ENCODE measurements at places on chromosomes 16 and 17.

DNA sequence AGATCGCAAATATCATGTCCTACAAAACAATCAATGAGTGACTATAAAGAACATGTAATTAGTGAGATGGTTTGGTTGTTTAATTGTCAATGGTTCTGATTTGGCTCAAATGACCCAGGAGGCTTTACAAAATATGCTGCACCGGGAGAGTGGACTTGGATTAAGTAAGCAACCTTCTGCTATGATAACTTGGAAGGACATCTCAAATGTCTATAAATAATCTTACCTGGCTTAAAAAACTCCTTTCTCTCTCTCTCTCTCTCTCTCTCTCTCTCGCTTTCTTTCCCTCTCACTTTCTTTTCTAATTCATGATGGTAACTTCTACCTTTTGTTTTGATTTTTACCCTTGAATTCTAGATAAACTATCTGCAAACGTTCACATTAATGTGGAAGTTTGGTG, 14.2 kb downstream of the KCNJ2 start:
- DNase-seq: no peak

DNA sequence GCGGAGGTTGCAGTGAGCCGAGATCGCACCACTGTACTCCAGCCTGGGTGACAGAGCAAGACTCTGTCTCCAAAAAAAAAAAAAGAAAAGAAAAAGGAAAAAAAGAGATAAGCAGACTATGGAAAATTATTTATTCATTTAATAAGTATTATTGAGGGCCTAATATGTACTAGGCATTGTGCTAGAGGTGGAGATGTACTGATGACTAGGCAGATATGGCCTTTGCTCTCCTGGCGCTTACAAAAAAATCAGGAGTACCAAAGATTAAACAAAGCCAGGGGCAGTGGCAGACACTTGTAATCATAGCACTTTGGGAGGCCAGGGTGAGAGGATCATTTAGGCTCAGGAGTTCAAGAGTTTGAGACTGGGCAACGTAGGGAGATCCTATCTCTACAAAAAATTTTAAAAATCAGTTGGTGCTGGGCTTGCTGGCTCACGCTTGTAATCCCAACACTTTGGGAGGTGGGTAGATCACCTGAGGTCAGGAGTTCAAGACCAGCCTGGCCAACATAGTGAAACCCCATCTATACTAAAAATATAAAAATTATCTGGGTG, 10.4 kb upstream of the TNRC6A start:
- DNase-seq: no peak

GRCh38 chr17:55437159-55437605, 15.5 kb upstream of the MMD start:
- no peak for DNase-seq

- peak; percentile 34 for DNase-seq
Measured at GRCh38 chr17:42050393-42051012, at the start of gene C17orf113. C17orf113 (minus strand) TSS chr17:42050601; CDS start chr17:42043376, 7,225 bp downstream.

DNA sequence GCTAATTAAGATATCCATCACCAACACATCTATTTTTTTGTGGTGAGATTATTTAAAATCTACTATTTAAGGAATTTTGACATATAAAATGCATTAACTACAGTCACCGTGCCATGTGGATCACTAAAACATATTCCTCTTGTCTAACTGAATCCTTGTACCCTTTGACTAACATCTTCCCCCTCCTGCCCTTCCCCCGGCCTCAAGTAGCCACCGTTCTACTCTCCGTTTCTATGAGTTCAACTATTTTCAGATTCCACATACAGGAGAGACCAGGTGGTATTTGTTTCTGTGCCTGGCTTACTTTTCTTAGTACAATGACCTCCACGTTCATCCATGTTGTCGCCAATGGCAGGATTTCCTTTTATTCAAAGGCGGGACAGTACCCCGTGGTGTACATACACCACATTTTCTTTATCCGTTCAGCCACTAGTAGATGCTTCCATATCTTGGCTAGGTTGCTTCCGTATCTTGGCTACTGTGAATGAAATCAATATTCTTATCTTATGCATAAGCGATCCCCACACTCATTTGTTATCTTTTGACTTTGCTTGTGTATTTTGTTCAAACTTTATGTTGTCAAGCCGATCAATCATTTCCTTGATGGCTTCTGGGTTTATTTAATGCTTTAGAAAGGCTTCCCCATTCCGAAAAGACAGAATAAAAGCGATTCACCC, 134.7 kb downstream of the KCNJ12 start:
- DNase-seq: no peak

GRCh38 chr16:4081521-4082021, 34.7 kb downstream of the ADCY9 start:
- no peak for DNase-seq

GRCh38 chr17:74918906-74919305, 4.1 kb downstream of the USH1G start:
- no peak for DNase-seq

- peak; percentile 8 for DNase-seq
Measured at GRCh38 chr16:65842067-65842466, 524.4 kb upstream of the CDH5 start.

- DNase-seq: peak; percentile 80
Measured at GRCh38 chr17:44222112-44222869, 2.8 kb upstream of the UBTF start.

- DNase-seq: no peak
Measured at GRCh38 chr17:77727037-77727615, 231.4 kb upstream of the TNRC6C start.

DNA sequence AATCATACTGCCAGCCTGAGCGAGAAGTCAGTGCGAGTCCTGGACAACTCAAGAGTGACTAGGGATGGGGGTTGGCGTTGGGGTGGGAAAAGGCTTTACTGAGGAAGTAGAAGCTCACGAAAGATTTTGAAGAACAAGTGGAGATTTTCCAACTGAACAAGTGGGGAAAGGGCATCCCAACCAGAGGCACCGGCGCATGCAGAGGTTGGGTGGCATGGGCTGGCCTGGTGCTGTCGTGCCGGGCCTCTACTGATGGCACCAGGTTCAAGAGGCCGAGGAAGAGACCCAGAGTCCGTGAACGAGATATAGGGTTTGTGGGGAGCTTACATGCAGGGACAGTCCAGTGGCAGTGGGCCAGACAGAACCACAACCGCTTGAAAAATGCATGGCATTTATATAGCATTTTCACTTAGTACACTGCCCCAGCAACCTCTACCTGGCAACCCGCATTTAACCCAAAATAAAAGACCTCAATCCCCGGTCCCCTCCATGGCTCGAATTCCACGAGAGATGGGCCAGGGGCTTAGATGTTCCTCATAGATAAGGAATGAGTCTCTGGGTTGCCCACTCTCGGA, 7.7 kb upstream of the ITGA3 start:
- DNase-seq: peak; percentile 67

DNA sequence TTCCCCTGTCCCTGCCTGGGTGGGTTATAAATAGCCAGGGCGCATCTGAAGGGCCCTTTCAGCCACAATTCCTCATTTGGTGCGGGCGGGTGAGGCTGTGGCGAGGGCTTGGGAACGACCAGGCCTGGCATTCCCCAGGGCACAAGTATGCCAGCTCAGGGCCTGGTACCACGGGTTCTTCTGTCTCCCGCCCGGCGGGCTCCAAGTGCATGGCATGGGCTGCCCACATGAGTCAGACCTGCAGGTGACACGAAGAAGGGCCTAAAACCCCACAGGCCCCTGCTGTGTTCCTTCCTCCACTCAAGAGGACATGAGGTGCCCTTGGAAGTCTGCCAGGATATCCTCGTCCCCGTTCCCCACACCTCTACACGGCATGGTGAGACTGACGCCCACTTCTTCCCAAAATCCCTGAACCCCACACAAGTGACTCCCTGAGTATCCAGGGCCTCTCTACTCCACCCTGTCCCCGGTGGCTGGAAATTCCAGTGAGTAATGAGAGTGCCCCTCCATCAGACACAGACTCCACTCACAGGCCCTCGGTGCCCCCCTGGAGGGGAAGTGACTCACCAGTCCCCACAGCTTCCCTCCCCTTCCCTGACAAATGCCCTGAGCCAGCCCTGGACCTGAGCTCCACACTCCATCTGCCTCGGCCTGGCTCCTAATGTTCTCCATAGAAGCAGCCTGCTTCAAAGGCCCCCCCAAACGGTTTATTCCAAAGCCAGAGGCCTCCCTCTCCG, 68.8 kb downstream of the ABR start:
- peak; percentile 97 for DNase-seq

- peak; percentile 26 for DNase-seq
Measured at GRCh38 chr16:21161211-21161610, 2.7 kb downstream of the LDAF1 start.

GRCh38 chr17:2070241-2071023, 15.5 kb downstream of the HIC1 start:
- DNase-seq: peak; percentile 82

- peak; percentile 82 for DNase-seq
Measured at GRCh38 chr16:72905581-72905980, 142.3 kb downstream of the ZFHX3 start.

- DNase-seq: peak; percentile 82
Measured at GRCh38 chr17:66348584-66349165, 46.3 kb downstream of the PRKCA start.

- no peak for DNase-seq
Measured at GRCh38 chr16:15757630-15758251, 99.1 kb downstream of the MYH11 start.

DNA sequence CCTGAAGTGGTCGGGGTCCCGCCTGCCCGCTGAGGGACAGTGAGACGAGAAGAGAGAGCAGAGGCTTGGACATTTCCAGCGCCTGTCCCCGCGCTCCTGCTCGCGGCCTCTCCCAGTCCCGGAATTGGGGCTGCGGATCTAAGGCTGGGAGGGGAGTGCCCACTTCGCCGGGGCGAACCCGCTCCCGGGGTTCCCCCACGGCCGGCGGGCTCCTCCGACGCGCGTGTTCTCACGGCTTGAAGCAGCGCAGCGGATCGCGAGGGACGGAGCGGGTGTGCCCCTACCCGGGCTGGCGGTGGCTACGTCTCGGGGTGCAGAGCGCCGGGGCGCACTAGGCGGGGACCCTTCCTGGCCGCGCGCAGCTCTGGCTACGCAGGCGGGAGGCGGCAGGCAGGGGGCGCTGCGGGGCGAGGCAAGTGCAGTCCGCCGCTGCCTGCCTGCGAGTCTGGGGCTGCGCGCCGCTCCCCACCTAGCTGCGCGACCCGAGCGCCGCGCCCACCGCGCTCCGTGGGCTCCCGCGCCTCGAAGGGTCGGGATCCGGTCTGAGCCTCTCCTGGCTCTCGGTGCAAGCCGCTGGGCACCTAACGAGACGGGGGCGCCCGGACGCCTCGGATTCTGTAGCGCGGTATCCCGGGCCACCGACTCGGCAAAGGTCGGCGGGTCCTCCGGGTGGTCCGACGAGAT, 1.2 kb downstream of the NGFR start:
- DNase-seq: peak; percentile 41

- no peak for DNase-seq
Measured at GRCh38 chr17:62126292-62126691, 61.2 kb upstream of the MED13 start.

DNA sequence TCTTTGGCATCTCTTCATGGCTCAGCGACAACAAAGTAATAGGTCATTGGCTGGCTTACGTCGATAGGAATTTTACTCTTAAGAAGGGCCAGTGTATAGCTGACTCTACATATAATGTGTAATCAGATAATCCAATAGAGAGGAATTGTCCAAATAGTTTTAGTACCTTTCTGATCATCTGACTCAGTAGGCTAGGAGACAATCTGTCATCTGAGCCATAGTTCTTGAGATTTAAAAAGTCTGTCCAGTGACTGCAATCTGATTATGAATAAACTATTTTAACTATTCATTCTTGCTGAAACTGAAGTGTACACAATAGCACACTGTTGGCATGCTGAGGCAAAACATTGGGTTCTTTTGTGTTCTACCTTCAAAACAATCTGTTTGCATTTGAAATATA, 21.4 kb upstream of the NOL11 start:
- DNase-seq: no peak

DNA sequence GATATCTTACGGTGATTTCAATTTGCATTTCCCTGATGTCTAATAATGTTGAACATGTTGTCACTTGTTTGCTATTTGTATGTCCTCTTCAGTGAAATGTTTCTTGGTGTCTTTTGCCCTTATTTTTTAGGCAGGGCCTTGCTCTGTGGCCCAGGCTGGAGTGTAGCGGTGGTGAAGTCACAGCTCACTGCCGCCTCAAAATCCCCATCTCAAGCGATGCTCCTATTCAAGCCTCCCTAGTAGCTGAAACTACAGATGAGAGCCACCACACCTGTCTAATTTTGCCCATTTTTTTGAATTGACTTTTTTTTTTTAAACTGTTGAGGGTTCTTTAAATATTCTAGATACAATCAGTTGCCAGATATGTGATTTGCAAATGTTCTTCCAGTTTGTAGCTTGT, 8.3 kb downstream of the UBE2G1 start:
- no peak for DNase-seq

DNA sequence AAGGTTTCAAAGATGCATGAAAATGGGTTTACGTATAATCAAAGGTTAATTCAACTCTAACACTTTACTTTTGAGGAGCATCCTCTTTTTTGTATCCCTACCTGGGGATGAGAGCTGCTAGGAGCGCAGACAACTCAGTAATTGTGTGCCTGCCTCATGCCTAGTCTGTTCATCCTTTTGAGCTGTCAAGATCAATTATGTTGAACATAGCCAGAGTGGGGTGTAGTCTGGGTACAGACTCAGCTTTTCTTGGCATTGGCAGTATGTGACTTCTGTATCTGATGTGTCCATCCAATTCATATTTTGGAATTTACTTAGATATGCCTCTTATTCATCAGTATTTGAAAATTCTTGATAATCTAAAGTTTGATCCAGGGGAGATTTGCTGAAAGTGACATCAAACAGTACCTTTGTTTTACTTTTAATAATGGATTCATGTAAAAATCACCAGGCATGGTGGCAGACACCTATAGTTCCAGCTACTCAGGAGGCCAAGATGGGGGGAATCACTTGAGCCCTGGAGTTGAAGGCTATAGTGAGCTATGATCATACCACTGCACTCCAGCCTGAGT, 24.1 kb downstream of the PRKCA start:
- DNase-seq: no peak

DNA sequence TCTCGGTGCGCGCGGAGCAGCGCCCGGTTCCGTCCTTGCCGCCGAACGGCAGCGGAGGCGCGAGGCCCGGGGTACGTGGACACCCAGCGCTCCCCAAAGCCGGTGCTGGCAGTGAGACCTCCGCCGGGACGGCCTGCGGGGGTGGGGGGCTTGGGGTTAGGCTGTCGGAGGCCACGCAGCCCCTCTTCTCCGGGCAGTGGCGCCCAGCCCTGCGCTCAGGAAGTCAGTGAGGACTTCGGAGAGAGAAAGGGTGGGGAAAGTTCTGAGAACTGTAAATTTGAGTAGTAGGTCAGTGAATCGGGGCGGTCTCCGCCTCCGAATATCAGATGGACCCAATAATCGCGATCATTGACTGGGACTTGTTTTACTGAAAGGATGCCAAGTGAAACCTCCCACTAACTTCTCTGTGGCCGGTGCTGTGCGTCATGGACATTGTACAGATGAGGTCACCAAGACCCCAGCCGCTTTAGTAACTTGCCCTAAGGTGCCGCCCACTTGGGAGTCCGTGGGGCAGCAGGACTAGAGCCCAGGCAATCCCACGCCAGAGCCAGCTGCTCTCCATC, 468 bp downstream of the IL4R start:
- peak; percentile 72 for DNase-seq

- no peak for DNase-seq
Measured at GRCh38 chr16:49742428-49743202, 113.3 kb downstream of the ZNF423 start.

GRCh38 chr16:77574867-77575624, 140.2 kb upstream of the ADAMTS18 start:
- peak; percentile 37 for DNase-seq
